ENCODE measurements at places on chromosomes 16 and 17.

DNA sequence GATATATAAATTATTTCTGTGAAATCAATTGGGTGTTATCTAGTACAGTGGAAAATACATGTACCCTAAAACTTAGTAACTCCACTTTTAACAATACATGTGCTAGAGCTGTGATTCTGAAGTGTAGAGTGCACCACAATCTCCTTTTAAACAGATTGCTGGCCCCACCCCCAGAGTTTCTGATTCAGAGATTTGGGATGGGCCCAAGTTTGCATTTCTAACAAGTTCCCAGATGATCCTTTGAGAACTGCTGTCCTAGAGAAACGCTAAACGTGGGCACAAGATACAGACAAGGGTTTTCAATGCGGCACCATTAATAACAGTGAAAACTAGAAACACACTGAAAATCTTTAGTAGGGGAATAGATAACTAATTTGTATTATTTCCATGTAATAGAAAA, 49.2 kb downstream of the NXPH3 start:
- DNase-seq: peak; percentile 46

DNA sequence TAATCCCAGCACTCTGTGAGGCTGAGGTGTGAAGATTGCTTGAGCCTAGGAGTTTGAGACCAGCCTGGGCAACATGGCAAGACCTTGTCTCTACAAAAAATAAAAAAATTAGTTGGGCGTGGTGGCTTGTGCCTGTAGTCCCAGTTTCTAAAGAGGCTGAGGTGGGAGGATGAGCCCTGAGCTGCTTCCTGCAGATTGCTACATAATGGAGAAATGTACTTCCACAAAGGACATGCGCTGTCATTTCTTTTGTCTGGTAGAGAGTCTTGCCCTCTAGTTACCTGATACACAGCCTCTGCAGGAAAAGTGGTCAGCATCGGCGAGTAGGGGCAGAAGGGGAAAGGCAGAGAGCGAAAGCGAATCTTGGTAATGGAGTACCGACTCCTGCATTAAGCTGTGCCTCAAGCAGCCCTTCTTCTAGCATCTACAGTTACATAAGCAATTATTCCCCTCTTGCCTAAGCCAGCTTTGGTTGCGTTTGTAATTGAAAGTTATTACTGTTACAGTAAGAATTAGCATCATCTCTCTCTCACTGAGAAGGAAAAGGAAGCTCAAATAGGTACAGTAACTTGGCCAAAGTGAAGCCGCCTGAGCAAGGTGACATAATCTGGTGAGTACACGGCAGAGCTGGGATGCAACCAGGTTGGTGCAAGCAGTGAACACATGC, 18.5 kb upstream of the GGA2 start:
- DNase-seq: no peak

DNA sequence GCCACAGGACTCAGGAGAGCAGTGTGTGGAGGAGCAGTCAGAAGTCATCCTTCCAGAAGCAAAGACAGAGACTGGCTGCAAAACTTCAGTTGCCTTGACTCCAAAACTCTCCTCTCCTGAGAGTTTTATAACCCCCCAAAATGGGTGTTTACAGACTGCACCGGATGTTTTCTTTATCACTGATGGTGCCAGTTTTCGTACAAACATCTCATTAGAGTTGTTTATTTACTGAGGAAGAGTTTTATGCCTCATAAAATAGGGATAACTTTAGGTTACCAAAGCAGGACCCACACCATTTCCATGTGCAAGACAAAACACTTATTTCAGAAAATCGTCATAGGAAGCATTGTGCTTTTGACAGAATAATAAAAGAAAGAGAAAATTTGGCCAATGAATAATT, at the start of gene KRT40:
TSS of gene KRT40 (minus strand) at position 101 of the 400 bp plus-strand sequence. CDS start at position 48, 53 bp downstream.
- no peak for DNase-seq

DNA sequence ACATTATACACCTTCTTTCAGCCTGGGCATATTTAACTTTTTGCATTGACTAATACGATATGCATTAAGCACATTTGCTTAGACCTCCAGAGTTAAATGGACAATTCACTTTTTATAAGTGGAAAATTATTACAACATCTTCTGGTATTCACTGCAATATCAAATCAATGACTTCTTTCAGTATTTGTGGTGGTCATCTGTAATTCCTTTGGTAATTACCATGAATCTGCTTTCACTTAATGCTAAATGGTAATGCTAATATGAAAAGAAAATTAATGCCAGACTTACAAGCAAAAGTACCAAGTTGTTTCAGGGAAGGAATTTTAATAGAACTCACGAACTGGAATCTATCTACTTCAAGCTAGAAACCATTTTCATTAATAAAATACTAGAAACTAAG, 6.4 kb downstream of the GPATCH8 start:
- peak; percentile 60 for DNase-seq

DNA sequence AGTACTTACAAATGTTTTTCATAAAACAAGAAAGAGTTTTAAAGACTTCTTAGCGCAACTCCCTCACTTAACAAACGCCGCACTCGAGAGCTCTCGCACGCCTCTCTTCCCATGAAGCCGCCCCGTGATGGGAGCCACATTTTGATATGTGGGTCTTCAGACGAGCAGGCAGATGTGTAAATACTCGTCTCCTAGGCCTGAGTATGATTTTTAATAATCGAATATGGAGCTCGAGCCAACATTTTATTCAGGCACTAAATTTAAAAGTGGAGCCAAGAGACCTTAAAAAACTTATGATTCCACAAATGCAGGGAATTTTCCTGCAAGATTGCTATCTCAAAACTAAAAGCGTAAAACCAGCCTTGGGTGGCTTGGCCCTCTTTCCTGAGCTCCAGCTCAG, 55.4 kb downstream of the IRX6 start:
- DNase-seq: no peak

- DNase-seq: peak; percentile 6
Measured at GRCh38 chr16:79810449-79811189, 210.1 kb upstream of the MAF start.

DNA sequence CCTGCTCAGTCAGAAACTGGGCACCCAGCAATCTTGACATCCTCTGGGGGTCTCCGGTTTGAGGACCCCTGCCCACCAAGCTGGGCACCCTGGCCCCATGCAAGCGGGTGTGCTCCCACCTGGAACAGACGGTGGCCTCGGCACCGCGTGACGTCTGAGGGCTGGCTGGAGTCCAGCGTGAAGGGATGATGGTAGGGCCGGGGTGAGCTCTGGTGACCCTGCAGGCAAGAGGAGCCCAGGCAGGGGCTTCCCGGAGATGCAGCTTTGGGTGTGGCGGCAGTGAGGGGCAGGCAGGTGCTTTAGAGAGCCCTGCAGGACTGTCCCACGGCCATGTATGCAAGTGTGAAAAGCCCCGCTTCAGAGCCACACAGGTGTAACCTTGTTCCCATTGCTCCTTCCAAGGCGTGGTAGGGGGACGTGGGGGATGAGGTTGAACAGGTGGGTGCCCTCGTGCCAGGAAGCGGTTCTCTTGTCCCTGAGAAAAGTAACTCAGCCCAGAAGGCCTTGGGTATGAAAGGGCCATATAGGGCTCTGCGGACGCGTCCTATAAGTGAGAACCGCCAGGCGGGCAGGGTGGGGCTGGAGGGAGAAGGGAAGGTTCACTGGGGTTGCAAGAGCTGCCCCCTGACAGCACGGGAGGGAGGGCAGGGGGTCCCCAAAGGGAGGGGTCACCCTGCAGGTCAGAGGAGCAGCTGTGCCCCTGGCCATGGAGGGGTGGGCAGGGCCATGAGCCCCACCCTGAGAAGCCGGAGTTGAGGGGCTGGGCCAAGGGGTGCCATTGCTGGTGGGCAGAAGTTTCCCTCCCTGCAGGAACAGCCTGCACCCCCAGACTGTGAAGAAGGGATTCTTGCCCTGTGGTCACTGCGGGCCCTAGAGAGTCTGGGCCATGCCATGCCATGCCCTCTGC, 9.2 kb downstream of the RGS11 start:
- no peak for DNase-seq

- no peak for DNase-seq
Measured at GRCh38 chr17:72763981-72764380, 328.5 kb downstream of the SLC39A11 start.

DNA sequence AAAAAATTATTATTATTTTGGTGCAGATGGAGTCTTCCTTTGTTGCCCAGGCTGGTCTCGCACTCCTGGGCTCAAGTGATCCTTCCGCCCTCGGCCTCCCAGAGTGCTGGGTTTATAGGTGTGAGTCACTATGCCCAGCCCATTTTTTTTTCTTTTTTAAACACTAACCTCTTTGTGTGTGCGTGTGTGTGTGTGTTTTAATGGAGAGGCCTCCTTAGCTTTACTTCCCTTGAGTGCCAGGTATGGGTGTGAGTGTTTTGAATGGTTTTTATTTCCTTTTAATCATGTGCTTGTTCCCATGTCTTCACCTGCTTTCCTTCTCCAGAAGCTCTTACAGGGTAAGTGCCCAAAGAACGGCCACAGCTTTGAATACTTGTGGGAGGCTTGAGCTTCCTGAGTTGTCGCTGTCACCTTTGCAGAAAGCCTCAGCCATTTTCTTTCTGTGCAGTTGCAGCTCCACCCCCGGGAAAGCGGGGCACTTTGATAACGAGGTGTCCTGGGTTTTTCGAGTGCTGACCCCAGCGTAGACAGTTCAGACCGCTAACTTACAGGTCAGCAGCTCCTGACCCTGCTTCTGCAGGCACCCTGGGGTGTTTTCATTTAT, 22.6 kb downstream of the AKAP1 start:
- no peak for DNase-seq

DNA sequence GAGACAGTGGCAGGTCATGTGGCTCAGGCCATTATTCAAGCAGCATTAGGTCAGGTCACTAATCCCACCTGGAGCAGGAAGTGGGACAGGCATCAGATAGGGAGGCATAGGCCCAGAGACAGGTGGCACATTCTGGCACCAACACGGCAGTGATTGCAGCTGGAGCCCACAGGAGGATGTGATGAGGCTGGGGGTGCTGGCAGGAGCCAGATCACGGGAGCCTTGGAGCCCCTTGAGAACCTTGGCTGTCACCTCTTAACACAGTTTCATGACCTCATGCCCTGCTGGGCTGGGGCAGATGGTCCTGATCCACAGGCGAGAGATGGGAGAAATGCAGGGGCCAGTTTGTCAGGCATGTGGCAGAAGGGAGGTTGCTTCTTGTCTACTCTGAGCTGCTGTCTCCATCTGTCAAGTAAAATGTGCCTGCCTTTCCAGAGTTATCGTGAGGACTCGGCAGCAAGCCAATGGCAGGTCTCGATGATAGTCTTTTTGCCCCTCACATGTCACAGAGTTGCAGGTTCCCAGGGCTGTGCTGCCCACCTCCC, 109.6 kb downstream of the CLEC16A start:
- no peak for DNase-seq

DNA sequence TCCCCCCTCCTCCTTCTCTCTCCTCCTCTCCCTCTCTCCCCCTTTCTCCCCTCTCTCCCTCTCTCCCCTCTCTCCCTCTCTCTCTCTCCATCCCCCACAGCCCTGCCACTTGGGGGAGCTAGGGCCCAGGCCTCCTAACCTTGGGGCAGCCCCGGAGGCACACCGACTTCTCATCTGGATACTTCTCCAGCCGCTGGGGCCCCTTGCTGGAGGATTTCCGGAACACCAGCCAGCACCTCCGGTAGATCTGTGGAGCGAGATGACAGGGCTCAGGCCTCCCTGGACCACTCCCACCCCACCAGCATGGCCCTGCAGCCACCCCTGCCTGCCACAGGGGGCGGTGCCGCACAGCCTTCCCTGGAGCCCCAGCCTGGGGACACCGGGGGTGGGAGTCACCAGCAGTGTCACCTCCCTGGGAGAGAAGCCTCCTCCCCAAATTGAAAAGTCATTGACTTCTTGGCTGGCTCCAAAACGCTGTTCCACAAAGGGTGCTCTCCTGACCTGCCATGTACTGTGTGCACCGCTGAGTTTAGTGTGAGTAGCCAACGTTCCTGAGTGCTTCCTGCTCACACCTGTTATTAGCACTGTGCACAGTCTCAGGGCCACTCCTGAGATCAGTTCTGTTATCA, 10.5 kb downstream of the DOK4 start:
- DNase-seq: peak; percentile 31

DNA sequence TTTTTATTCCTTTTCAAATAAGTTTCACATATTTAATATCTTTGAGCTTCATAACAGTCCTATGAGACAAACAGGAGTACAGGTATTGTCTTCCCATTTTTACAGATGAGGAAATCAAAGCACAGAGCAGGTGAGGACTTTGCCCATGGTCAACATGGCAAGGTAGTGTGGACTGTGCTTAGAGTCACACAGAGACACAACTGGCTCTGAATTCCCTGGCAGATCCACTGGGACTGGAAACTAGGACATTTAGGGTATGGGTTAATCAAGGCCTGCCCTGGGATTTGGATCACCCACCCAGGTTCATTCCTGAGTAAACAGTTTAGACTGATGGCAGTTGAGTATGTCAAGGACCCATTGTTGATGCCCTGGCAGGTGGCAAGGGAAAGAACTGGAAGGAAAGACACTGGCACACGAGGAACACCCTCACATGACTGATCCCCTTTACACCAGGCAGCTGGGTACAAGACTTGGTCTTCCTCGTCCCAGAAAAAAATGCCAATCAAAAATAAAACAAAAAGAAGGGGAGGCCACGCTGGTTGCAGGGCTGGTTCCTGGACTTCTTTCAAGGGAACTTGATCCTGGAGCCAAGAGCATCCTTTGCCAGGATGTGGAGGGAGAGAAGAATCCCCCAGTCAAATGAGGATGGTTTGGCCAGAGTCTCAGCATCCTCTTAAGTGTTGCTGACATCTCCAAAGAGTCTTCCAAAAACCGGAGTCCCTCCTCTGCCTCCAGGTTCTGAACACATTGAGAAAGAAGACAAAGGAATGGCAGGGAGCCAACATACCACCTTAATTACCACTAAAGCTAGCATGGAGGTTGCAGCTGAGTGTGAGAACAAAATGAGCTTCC, 34.9 kb downstream of the CHD9 start:
- DNase-seq: peak; percentile 48

DNA sequence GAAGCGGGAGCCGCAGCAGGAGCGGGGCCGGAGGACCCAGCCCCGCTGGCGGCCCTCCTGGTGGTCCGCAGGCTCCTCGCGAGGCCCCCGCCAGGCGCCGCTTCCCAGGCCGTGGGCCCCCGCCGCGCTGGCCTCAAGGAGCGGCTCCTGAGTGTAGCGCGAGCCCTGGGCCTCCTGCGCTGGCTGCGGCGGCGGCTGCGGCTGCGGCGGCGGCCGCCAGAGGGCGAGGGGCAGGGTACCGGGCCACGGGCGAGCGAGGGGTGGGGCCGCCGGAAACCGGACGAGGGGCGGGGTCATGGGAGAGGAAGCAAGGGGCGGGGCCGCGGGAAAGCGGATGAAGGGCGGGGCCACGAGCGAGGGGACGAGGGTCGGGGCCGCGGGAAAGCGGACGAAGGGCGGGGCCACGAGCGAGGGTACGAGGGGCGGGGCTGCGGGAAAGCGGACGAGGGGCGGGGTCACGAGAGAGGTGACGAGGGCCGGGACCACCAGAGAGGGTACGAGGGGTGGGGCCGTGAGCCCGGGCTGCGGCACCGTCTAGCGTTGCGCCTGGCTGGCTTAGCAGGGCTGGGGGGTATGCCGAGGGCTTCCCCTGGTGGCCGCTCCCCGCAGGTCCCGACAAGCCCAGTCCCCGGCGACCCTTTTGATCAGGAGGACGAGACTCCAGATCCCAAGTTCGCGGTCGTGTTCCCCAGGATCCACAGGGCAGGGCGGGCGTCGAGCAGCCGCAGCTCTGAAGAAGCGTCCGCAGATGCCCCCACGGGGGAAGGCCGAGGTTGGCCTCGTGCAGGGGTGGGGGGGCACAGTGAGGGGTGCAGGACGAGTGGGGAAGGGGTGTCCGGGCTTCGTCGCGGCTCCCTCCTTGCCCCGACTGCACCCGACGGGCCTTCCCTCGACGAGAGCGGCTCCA, 1.7 kb downstream of the MYO15B start:
- peak; percentile 86 for DNase-seq
